ENCODE measurements at places on chromosomes 7 and 10.

- no peak for DNase-seq
Observed at GRCh38 chr7:2185715-2186114, 47.0 kb downstream of the MAD1L1 start.

- no peak for DNase-seq
Observed at GRCh38 chr10:128557149-128557710, 431.0 kb upstream of the MKI67 start.

DNA sequence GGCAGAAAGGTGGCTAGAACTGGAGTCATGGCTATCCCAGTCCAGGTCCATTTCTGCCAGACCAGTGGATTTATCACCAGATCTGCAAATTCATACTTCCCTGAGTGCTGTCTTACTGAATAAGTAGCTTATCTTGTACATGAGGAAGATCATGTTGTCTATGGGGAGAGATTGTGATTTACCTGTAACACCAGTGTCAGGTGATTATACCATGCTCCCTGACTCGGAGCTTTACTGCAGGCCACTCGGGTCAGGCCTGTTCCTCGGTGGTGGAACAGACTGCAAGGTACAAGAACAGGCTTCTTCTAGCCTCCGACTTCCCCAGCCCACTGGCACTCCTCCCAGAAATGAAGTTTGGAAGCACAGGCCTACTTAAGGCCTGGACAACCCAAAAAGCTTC is 42.6 kb upstream of the DLG5 start:
- DNase-seq = no peak

- no peak for DNase-seq
Observed at GRCh38 chr7:77859343-77859742, 60.8 kb downstream of the PHTF2 start.

GRCh38 chr10:20885678-20886077 is 11.4 kb downstream of the NEBL start:
- DNase-seq = no peak

- DNase-seq = no peak
Observed at GRCh38 chr7:34445653-34446052, 212.4 kb upstream of the NPSR1 start.

DNA sequence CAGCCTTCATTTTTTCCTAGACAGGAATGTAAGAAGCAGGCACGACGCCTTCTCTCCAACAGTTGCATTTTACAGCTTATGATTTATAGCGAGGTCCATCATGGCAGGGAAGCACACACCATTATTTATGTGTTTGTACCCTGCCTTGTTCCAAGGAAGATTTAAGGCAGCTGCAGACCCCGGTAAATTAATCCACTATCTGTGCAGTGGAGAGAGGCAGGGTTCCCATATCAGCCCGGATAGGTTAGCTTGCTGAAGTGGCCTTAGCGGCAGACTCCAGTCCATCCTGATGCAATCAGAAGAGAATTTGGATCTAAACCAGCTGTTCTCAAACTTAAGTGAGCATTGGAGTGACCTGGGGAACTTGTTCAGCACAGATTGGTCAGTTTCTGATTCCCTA is 359.4 kb downstream of the GALNT17 start:
- DNase-seq = no peak

GRCh38 chr10:63258920-63259678 is 126.0 kb downstream of the NRBF2 start:
- DNase-seq = no peak
